ENCODE measurements at places on chromosomes 2 and 18.

DNA sequence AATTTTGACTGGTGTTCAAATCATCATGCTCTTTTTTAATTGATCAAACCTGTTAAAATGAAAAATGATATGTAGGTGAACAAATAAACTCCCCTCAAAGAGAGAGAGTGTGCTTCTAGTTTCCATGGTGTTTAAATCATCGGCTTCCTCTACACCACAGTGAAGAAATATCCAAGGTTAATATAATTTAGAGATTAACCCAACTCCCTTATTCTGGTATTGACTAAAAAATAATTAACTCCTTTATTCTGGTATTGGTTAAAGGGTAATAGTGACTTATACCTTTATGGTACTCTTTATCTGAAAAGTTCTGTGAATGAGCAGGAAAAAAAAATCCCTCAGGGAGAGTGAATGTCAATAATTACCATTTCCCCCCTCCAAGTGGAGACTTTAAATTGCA is 93.1 kb downstream of the SPATS2L start:
- no peak for DNase-seq

DNA sequence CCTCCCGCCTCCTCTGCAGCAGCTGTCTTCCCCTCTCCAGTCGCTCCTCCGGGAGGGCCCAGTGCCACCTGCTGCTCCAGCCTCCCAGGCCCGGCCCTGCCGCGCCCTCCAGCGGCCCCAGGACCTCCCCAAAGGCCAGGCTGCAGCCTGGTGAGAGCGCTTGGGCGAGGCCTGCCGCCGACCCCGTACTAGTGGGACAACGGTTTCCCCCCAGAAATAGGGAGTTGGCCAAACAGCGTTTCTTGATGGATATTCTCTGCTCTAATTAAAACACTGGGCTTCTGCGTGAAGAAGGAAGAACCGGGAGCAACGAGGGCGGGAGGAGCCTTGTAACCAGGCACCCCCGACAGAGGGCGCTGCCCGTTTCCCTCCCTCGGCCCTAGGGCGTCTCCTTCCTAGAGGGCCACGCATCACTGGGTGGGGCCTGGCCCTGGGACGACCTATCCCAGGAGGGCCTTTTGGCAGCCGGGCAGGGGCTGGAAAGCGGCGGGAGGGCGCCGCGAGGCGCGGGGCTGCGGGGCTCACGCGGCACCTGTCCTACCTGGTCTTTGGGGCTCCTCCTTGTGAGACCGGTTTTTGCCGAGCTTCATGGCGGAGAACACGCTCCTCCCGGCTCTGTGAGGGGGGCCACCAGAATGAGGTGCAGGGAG is 25.4 kb upstream of the OTOF start:
- DNase-seq, result peak; percentile 35

DNA sequence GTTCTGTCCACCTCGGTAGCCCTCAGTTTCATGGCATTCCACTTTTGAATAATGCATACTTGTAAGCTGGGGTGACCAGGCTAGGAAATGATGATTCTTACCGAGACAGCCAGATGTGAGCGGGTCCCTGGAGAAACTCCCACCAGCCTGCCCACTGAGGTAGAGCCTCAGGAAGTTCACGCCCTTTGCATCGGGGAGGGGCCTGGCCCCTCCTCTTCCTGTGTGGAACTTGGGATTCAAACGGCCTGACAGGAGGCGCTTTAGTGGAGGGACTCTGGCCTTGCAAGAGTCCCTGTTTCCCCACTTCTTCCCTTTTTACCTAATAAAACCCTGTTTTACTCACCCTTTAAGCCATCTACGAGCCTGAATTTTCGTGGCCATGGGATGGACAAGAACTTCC is 44.6 kb downstream of the MRO start:
- DNase-seq, result no peak

GRCh38 chr2:11288431-11288830 is 56.0 kb downstream of the ROCK2 start:
- no peak for DNase-seq

DNA sequence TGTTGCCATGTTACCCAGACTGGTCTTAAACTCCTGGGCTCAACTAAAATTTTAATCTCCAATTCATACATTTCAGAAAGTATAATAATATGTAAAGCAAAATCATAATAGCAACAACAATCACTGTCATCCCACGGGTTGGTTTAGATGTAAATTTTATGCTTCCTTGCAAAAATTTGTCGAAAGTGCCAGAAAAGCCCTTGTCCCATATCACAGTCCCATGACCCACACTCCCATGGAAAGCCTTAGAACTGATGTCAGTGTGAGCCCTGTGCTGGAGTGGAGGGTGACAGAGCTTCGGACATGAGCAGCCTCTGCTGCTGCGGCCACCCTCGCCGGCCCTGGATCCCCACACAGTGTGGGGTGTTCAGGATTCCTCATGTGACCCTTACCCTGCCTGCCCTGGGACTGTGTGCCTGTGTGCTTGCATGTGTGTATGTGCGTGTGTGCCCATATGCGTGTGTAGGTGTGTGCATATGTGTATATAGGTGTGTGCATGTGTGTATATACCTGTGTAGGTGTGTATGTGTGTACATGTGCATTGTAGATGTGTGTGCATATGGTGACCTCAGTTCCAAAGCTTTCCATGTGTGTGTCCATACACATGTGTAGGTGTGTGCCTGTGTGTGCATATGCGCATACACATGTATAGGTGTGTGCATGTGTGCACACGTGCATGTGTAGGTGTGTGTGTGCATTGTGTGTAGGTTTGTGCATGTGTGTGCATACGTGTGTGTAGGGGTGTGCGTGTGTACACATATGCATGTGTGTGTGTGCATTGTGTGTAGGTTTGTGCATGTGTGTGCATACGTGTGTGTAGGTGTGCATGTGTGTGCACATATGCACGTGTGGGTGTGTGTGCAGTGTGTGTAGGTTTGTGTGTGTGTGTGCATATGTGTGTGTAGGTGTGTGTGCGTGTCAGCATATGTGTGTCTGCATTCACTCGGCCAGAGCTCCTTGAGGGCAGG is 65.1 kb downstream of the HPCAL1 start:
- DNase-seq, result no peak

DNA sequence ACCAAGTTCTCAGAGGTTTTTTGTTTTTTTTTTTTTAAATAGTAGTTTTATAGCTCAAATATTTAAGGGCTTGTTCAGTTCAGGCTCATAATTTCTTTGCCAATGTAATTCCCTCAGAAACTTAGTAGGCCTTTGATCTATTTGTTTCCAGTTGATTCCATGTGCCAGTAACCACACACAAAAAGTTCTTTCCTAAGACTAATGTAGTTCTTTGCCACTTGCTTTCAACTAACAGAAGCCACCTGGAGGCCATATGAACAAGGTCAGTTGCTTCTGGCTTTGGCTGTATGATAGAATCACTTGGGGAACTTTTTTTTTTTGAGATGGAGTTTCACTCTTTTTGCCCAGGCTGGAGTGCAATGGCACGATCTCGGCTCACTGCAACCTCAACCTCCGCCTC is 100.7 kb downstream of the DTNB start:
- DNase-seq, result no peak

GRCh38 chr18:365651-366050 is 97.8 kb upstream of the THOC1 start:
- DNase-seq, result no peak

DNA sequence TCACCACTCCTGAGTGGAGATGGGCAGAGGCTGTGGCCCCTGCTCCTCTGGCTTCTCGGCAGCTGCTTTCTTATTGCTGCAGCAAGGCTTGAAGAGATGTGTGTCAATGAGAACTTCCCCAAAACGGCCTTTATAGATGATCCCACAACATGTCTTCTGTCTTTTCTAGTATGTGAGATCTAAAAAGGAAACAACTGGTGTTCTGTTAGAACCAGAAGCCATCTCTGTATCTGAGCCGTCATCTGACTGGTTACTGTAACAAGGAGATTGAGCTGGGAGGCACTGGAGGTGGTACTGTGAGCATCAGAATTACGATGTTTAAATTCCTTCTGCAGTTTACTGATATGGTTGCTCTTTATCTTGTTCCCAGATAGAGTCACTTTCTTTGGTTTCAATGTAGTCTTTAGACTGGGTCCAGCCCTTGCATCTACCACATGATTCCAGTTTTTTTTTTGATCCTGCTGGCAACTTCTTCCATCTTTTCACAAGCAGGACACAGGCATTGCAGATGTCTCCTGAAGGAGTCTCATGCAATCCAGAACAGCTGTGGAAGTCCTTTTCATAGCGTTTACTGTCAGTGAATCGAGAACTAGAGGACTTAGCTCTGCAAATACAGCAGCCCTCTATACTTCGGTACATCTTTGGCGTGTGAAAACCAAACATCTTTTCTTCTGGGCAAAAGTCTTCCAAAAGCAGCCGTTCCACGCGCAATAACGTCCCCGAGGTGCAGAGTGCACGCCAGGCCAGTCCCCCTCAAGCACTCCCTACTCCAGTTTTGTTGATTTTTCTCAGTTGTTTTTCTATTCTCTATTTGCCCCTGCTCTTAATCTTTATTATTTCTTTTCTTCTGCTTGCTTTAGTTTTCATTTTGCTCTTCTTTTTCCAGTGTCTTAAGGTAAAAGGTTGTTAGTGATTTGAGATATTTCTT is 29.7 kb downstream of the TAF4B start:
- DNase-seq, result no peak

DNA sequence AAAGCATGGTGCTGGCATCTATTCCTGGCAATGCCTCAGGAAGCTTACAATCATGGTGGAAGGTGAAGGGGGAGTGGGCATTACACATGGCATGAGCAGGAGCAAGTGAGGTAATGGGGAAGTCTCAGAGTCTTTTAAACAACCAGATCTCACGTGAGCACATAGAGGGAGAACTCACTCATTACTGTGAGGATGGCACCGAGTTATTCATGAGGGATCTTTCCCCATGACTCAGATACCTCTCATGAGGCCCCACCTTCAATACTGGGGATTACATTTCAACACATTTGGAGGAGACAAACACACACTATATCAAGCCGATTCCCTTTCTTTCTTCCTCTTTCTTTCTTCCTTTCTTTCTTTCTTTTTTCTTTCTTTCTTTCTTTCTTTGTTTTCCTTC is 47.9 kb upstream of the FANCL start:
- DNase-seq, result no peak

DNA sequence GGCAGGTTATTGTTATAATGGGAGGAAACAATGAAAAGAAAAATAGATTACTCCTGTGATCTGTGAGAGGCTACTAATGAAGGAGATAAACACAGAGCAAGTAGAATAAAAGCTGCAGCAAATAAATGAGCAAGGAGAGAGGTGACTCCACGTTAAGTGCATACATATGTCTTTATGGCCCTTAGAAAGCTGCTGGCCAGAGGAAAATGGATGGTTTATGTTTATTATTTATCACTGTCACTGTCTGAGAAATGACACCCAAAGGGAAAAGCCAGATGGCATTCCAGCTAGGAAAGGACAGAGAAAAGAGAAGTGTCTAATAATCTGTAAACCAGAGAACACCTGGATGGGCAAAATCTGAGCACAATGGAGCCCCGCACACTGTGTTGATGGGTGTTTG is 122.9 kb upstream of the DDX18 start:
- DNase-seq, result no peak

DNA sequence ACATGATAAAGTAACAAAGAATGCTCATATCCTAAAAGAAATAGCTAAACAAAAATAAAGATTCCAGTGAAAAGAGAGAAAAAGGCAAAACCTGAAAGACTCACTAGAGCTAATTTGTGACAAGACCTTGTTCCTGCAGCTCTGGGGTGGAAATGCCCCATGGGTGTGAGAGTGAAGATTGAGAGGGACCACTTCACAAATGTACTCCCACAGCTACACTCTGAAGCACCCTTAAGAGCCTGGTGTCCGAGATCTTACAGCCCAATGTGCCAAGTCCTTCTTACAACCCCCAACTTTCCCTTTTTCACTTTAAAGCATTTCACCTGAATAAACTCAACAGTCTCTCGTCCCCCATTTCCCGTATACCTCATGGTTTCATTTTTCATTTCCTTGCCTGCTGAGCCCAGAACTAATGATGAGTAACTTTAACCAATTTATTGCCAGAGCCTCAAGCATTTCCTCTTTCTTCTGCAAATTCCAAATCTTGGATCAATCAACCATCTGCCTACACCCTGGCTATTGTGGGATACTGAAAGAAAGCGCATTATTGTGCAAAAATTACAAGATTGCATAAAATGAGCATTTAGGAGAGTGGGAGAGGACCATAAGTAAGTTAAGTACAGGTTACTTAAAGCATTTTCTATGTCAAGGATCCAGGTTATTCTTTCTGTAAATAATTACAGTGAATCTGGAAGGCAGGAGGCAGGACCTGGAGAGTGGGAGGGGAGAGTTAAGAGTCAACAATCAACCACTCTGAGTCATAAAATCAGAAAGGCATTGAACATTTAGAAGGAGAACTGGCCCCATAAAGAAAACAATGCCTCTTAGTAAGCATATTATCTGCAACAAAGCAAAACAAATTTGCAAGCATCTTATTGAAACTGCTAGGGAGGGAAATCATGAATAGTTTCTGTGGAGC is 804.4 kb upstream of the CELF4 start:
- DNase-seq, result no peak

GRCh38 chr2:127593228-127594115 is 52.5 kb upstream of the GPR17 start:
- no peak for DNase-seq

- DNase-seq, result no peak
Observed at GRCh38 chr2:6921321-6921922, 4.2 kb downstream of the RNF144A start.

GRCh38 chr2:174322746-174323145 is 12.0 kb upstream of the SP9 start:
- no peak for DNase-seq

GRCh38 chr2:136025057-136025973 is 39.9 kb upstream of the DARS1 start:
- no peak for DNase-seq

DNA sequence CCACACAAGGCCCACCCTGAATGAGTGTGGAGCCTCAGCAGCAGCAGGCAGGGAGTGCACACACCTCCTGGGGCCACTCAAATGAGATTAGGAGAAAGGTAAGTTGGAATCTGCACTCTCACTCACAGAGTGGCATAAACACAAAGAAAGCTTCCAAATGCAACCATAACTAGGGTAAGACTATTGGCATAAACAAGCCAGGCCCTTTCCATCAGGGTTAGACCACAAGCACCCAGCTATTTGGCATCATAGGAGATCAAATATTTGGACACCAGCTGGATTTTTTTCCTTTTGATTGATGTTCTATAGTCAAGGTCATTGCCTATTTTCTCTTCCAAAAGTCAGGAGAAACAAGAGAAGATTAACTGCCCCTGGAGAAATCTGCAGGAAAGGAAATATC is 471.5 kb downstream of the TXNL1 start:
- no peak for DNase-seq

GRCh38 chr2:174176898-174177297 is 71.4 kb downstream of the OLA1 start:
- no peak for DNase-seq

- no peak for DNase-seq
Observed at GRCh38 chr18:56173542-56174220, 464.7 kb downstream of the TXNL1 start.

DNA sequence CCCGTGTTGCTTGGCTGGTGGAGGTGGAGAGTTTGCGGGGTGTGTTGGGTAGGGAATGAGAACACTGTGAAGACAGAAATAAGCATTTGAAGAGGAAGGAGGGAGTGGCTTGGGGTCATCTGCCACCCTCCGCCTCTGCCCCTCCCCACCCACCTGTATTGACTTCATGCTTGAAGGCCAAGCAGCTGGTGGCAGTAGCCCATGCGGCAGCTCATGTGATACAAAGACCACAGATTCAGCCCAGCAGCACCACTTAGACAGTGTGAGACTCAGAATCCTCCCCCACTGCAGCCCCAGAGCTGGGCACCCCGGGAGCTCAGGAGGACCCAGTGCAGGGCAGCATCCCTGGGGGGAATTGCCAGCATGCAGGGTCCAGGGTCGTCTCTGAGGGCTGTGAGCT is 15.4 kb downstream of the NPPC start:
- DNase-seq, result no peak

Data from activated CD8-positive, alpha-beta memory T cell treated with anti-CD3 and anti-CD28 coated beads for 1 hour (primary cell).